ENCODE measurements at places on chromosomes 11 and 22. TPM values are rescaled to one million over a fixed set of nuclear protein-coding genes. Genes with fewer than 3 reads are reported as not detected.

- DNase-seq, result no peak
Observed at GRCh38 chr11:77557553-77557952, 32.2 kb upstream of the AQP11 start.

DNA sequence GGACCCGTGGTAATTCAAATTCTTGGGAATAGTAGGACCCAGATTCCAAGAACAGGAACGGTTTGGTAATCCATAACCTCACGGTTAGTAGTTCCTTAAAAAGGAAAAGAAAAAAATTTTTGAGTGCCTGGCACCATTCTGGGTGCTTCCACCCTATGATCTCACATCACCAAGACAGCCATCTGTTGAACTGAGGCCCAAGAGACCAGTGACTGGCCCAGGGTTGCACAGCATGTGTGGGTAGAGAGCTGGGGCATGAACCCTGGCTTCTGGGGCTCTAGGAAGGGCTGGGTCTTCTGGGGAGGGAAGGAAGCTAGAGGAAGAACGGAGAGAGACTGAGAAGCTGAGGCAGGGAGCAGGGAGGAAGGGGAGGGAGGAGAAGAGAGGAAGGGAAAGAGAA lies 4.7 kb upstream of the SPI1 start:
- DNase-seq, result no peak

GRCh38 chr11:130214861-130215530 lies 55.4 kb downstream of the ST14 start:
- DNase-seq, result no peak

DNA sequence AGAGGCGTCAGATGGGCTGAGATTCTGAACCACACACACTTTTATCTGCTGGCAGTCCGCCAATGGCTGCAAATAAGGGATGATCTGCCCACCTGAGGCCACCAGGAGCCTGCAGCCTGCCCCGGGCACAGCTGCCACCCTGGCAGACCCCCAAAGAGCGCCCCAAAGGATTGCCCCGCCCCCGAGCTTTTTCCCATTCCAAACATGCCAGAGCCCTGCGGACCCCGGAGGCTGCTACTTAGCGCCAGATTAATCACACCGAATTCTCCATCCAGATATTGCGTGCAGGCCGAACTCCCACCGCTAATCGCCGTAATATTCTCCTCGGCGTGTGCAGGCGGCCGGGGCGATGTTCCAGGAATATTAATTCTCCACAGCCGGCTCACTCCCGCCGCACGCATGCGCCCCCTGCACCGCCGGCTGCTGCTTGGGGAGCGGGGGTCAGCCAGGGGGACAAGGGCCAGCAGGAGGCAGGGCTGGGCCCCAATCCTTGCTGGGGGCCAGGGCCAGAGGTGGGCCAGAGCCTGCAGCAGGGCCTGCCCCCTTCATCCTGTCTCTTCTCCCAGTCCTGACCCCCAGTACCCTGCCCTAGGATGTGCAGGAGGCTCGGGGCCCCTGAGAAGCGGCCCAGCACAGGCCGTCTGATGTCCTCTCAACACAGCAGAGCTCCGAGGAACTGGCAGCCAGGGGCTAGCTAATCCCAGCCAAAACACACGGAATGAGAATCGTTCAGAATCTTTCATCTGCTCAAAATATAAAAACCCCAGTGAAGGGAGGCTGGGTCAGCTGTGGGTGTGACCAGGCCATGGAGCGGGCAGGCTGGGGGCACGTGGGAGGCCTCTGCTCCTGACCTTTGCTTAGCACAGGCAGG lies 19.5 kb upstream of the TCF20 start:
- no peak for DNase-seq

- no peak for DNase-seq
Observed at GRCh38 chr22:19823191-19823901, 31.3 kb downstream of the GNB1L start.

- DNase-seq, result peak; percentile 65
Observed at GRCh38 chr11:9530020-9530621, 43.3 kb upstream of the WEE1 start.

DNA sequence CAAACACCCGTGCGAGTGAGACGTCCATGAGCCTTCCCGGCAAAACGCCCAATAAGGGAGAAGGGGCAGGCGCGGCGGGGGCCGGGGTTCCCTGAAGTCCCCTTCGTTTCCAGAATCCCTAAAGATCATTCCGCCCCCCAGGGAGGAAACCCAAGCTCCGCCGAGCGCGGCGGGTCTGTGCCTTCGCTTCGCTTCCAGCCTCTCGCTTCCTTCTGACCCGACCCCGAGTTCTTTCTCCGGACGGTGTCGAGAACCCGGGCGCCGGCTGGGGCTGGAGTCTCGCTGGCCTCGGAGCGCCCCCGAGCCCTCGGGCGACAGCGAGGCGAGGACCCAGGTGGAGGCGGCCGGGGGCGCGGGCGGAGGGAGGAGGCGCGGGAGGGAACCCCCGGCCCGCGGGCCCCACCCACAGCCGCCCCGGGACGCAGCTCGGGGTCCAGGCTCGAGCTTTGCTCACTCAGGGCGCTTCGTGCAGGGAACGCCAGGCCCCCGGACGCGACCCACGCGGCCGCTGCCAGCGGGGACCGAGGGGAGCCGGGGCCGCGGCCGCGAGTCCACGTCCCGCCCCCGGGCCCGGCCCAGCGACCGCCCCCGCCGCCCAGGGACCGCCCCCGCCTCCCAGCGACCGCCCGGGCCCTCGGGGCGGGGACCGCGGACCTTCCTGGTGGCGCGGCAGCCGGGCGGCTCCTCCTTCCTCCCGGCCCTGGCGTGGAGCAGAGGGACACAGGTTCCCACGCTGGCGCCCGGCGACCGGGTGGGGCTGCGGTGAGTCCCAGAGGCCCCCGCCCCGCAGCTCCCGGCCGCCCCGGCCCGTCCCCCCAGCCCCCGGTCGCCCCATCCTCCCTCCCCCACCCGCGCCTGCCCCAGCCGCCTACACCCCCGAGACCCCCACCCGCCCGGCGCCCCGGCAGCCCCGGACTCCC lies at the start of gene PGGHG:
TSS of gene PGGHG (plus strand) at position 649 of the 920 bp plus-strand sequence. CDS start 691 bp downstream, outside the sequence.
- DNase-seq, result peak; percentile 84

DNA sequence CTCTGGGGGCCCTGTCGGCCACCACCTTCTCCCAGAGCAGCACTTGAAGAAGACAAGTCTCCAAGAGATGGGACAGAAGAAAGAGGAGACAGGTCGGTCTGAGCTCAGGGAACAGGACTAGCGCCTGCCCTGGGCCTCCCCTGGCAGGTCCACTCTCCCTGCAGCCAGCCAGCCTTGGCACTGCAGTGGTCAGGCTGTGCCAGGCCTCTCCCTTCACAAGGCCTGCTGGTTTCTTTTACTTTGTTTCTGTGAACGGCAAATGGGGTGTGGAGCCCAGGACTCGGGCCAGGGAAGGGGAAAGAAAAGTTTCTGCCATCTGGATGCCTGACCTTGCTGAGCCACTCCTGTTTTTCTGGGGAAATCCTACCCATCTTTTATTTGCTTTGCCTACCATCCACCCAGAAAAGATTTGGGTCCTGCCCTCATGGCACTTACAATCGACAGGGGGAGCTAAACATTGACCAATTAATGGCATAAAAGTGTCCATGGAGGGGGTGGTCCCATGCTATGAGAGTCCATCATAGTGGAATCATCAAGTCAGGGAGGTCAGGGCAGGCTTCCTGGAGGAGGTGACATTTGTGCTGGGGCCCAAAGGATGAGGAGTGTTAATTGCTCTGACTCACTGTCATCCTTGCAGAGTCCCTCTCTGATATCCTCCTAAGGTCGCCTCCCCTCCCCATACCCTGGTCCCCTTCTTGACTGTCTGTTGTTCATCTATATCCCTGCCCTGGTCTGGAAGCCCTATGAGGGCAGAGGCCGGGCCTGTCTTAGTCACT lies 65.2 kb downstream of the NFAM1 start:
- no peak for DNase-seq

DNA sequence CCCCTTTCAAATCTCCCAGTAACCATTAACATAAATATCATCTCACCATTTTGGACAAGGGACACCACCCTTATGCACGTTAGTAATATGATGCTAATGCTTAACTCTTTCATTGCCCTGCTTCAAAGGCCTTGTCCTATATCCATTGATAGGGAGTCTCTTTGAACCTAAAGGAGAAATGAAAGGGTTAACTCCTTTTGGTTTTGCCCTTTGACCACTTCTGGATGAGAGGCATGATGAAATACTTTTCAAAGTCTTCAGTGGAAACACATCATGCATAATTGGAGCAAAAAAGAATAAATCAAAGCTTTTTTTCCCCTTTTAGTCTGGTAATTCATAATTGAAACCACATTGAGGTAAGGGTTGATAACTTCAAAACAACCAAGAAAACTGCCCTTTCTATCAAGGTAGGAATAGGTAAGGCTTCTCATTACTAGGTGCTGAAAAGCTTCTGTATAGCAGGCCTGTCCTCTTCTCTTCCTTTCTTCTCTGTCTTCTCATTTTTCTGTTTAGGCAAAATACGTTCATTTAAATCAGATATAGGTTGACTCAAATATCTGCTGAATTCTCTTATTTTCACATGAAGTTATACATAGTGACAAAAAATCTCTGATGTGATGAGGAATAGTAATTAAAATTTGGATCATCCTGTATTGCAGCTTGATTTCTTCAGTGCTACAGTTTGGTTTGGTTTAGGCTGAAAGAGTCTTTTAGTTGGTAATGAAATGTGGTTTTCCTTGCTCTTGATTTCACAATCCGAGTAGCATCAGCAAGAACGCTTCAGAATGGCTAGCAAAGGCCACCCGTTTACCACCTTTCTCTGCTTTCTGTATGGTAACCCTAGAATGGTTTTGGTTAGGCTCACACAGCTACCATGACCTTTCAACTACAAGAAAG lies 94.8 kb downstream of the EXT2 start:
- DNase-seq, result no peak

- DNase-seq, result no peak
Observed at GRCh38 chr11:71933141-71933933, 4.5 kb downstream of the RNF121 start.

DNA sequence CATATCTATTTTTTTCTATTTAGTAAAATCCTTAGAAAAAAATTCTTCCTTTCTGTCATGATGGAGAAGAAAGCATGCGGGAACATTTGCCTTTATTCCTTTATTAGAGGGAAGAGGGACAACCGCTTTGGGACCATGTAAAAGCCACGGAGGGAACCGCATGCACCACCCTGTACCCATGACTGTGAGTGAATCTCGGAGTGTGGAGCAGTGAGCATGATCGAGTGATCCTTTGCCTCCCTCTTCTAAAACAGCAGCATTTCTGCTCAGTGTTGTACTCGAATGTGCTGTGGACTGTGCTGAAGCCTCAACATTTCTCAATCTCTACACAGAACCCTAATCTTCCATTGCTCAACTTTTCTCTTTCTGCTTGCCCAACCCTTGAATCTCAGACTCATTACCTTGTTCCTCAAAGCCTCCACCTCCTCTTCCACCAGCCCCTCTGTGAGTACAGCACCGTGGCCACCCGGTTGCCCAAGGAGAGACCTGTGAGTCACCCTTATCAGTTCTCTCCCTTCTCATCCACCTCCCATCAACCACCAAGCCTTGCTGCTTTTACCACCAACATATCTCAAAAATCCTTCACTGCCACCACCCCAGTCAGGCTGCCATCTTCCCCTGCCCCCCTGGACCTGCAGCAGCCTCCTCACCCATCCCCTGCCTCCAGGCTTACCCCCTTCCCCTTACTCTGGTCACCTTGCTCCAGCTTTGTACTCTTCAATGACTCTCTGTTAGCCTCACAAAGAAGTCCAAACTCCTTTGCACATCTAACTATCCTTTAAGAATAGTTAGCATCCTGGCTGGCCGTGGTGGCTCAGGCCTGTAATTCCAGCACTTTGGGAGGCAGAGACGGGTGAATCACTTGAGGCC lies 103.1 kb downstream of the NAT10 start:
- DNase-seq, result no peak

GRCh38 chr22:39664485-39665200 lies 94.1 kb downstream of the CACNA1I start:
- DNase-seq, result peak; percentile 68

DNA sequence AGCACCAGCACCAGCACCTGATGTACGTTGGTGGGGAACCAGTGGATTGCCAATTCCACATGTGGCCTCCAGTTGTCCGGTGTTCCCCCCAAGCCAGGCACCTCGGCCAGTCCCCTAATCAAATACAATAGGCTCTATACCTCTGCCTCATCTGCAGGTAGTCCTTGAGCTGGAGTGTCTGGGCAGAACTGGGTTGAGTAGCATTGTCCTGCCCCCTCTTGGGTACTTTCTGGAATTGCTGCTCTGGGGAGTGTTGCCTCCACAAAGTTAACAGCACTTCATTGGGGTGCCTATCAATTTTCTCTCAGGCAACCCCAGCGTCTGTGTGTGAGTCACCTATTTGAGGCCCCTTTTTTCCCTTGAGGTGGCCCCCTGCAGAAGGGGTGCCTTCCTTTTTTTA lies 413.0 kb upstream of the LARGE1 start:
- no peak for DNase-seq

DNA sequence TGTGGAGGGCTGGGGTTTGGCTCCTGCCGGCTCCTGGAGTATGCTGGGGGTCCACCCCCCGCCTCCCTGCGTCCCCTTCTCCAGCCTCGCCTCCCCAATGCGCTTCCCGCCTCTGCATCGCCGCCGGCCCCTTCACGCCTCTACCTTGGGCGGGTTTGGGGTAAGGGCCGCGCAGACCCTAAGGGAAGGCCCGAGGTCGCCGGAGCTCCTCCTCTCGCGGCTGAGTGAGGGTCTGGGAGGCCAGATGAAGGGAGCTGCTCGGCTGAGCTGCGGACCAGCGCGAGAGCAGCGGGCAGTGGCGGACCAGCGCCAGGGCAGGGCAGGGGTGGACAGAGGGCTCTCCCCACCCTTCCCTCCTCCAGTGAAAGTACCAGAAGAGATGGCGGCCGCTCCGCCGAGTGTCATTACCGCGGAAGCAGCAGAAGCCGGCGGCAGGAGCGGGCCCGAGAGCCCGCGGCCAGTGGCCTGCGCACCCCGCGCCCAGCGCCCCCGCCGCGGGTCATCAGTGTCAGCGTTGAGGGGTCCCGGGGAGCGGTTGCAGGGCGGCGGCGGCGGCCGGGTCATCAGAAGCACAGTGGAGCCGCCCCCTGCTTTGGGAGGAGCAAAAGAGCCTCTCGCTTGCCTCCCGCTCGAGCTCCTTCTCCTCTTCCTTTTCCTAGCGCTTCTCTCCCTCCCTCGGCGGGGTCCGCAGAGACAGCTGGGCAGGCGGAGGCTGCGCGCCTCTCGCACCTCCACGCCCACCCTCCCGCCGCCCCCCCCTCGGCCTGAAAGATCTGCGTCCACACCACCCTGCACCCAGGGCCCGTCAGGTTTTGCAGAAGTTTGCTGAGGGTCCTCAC lies 255.6 kb upstream of the CADM1 start:
- no peak for DNase-seq

DNA sequence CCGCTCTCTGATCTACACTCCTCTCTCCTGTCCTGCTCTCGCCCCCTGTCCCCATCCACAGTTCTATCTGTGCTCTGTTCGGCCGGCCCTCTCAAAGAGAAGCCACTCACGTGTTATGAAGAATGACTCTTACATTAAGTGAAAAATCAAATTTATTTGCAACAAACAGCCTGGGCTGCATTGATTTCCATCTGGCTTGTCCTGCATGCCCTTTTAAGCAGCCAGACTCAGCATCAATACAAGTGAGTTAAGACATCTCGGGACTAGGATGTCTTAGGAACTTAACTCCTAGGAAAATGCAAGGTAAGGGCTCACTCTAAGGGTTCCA lies 373.5 kb downstream of the TENM4 start:
- no peak for DNase-seq

DERL3 gene
- total RNA-seq, result 4.4 TPM

MRGPRX3 gene
- total RNA-seq, result not detected
